ENCODE measurements at places on chromosomes 6 and 20.

- DNase-seq, result no peak
Observed at GRCh38 chr6:90263633-90264032, 33.0 kb downstream of the BACH2 start.

- no peak for DNase-seq
Observed at GRCh38 chr20:59437601-59438031, 137.2 kb downstream of the EDN3 start.

GRCh38 chr6:166588691-166589336 lies 2.3 kb upstream of the RAMACL start:
- no peak for DNase-seq

- DNase-seq, result no peak
Observed at GRCh38 chr6:147220345-147220744, 16.1 kb downstream of the STXBP5 start.

GRCh38 chr6:44049989-44050871 lies 77.0 kb downstream of the MRPL14 start:
- DNase-seq, result no peak

GRCh38 chr20:19952392-19952791 lies 64.8 kb upstream of the NAA20 start:
- peak; percentile 40 for DNase-seq

GRCh38 chr20:45283551-45284057 lies 23.0 kb upstream of the RBPJL start:
- no peak for DNase-seq

DNA sequence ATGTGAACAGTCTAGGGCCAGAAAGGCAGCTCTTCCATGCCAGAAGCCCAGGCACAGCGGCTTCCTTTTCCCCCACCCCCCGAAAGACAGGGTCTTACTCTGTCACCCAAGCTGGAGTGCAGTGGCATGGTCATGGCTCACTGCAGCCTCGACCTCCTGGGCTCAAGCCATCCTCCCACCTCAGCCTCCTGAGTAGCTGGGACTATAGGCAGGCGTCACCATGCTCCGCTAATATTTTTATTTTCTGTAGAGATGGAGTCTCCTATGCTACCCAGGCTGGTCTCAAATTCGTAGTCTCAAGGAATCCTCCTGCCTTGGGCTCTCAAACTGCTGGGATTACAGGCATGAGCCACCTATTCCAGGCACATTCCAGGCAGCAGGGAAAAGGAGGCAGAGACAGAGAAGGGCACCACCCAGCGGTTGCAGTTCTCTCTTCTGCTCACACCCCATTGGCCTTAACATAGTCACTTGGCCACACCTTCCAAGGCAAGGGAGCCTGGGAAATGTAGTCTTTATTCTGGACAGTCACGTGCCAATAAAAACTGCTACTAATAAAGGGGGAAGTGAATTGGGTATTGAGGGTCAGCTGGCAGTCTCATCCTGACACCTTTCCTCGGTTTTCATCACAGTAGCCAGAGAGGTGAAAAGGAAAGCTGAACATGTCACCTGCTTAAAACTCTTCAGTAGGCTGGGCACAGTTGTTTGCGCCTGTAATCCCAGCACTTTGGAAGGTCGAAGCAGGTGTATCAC lies 205.9 kb downstream of the ZMYND8 start:
- peak; percentile 27 for DNase-seq

GRCh38 chr6:152150196-152150595 lies 342.7 kb downstream of the ESR1 start:
- DNase-seq, result no peak
